ENCODE measurements at places on chromosomes 13 and 19.

- no peak for DNase-seq
These were observed 180.6 kb downstream of the FOXO1 start for GRCh38 chr13:40485611-40486517.

GRCh38 chr19:35936738-35937268 is 629 bp downstream of the LRFN3 start:
- DNase-seq = no peak

DNA sequence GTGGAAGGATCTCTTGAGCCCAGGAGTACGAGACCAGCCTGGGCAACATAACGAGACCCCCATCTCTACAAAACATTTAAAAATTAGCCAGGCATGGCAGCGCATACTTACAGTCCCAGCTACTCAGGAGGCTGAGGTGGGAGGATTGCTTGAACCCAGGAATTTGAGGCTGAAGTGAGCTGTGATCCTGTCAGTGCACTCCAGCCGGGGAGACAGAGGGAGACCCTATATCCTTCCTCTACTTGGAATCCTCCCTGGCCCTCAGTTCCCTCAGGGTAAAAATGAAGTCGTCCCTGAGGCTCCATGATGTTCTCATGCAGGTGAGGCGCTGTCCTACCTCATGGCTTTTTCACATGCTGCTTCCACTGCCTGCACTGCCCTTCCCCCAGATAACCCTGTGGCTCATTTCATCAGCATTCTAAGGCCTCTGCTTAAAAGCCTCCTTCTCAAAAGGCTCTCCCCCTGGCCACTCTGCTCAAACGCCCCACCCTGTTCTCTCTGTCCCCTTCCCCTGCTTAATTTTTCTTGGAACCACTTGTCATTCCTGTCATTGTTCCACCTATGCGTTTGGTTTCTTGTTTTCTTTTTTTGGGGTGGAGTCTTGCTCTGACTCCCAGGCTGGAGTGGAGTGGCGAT is 19.2 kb downstream of the DNM2 start:
- peak; percentile 70 for DNase-seq

- DNase-seq = no peak
These were observed 85.2 kb downstream of the EDNRB start for GRCh38 chr13:77833331-77833863.

DNA sequence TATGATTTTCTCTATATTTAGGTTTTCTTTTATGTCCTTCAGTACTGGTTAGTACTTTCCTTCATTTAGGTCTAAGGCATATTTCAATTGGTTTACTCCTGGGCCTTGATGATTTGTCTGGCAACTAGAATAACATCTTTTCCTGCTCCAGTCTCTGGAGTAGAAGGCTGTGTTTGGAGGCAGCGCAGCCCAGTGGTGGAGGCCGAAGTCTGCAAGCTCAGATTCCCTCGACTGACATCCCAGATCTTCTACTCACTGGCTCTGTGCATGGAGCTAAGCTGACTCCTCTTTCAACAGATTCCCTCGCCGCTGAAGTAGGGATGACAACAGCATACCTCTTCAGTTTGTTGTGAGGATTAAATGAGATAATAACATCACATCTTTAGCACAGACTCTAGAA is 141.0 kb downstream of the RAP2A start:
- no peak for DNase-seq

- no peak for DNase-seq
These were observed 19.5 kb downstream of the COMP start for GRCh38 chr19:18771328-18772242.

DNA sequence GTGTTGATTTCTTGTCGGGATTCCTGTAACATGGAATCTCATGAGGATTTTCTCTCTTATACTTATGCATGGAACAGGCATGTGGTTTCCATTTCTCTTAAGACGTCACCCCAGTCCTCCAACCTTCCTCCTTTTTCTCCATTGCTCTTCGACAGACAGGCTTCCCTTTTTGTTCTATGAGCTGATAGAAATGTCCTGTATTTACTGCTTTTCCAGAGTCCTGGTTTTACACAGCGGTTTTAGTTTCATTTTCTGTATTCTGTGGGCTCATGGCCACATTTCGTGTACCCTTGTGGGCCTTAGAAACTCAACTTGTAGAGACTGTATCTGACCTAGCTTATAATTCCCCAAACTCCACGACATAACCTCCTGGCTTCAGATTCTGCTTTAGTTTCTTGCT is 113.1 kb downstream of the PAN3 start:
- DNase-seq = no peak

- DNase-seq = no peak
These were observed 174.6 kb downstream of the ITGBL1 start for GRCh38 chr13:101626925-101627555.

DNA sequence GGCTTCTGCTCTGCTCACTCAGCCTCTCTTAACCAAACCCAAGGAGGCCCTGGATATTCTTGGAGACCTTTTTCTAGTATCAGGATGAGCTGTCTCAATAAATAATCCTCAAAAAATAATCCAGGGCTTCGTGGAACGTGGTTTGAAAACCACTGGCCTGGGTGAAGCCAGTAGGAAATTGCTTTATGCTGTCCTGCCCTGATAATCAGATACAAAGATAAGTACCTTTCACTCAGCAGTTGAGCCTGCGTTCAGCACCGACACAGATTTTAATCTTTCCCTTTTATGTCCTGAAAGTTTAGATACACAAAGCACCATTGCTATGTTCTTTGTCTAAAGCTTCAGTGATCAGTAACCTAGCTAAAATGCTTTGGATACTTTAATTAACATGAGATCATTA is 460.0 kb downstream of the RFC3 start:
- DNase-seq = no peak

GRCh38 chr19:40143612-40144011 is 47.6 kb upstream of the MAP3K10 start:
- DNase-seq = no peak

- DNase-seq = peak; percentile 98
These were observed at the start of gene RPS19 for GRCh38 chr19:41859618-41860418. Gene RPS19 (plus strand): TSS chr19:41860255. CDS start chr19:41860775, 520 bp downstream.

GRCh38 chr13:41970022-41970421 is 9.1 kb upstream of the VWA8 start:
- DNase-seq = no peak

- DNase-seq = no peak
These were observed 108.3 kb upstream of the FRY start for GRCh38 chr13:31923134-31923763.

GRCh38 chr13:31009166-31009565 is 76.7 kb downstream of the TEX26 start:
- no peak for DNase-seq

DNA sequence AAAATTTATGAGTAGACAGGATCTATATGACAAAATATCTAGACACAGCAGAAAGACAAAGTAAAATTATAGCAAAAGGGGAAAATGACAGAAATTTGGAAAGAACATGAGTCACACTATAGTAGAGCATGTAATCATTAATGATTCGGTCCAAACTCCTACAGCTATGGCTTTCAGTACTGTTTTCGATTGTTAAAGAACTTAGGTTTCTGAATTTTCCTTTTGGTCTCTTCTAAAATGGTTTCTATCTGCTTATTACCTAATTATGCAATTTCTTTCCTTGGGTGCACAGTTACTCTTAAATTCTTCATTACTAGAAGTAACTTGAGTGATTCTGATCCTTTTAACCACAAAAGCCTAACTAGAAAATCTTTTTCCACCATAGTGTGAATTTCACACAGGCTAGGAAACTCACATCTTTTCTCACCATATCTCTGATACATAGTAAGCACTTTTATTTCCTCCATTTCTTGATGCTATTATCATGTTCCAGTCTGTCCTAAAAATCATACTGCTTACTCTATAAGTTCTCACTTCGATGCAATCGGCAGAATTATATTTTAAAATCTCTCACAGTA is 1101.4 kb downstream of the PCDH9 start:
- no peak for DNase-seq

GRCh38 chr13:78680115-78680561 is 21.2 kb upstream of the OBI1 start:
- DNase-seq = no peak

GRCh38 chr19:40690693-40691420 is 406 bp upstream of the NUMBL start:
- DNase-seq = peak; percentile 96

DNA sequence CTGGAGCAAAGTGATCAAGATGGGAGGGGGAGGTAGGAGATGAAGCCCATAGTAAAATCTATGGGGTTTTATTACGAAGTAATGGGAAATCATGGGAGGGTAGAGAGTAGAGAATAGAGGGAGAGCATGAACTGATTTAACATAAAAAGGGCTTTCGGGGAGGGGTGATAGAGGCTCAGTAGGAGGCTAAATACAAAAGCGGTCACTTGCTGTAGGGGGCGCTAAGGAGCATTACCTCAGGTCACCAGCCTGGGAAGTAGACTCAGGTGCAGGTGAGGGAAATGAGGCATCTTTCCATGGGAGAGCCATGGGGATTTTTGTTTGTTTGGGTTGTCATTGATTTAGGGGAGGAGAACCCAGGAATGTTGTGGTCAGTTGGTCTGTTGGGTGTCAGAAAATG is 14.1 kb downstream of the KRTDAP start:
- no peak for DNase-seq

- DNase-seq = peak; percentile 44
These were observed 15.7 kb upstream of the F7 start for GRCh38 chr13:113089693-113090414.

DNA sequence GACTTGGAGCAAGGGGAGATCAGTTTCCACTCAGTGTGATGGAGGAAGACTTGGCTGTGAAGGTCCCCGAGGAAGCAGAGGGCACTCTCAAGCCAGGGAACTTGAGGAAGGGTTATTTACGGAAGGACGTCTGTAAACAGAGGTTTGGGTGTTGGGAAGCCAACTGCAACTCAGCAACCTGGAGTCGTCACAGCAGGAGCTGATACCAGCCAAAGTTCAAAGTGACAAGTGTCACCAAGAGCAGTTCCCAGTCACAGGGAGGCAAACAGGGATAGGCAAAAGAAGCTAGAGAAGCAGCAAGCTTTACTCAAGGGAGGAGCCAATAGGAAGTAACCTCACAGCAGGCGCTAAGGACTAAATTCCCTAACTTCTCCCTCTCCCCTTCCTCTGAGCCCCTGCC is 205.5 kb downstream of the EFNB2 start:
- no peak for DNase-seq
